Foreskin fibroblast (primary cell): ENCODE measurements at places on chromosomes 4 and X.

DNA sequence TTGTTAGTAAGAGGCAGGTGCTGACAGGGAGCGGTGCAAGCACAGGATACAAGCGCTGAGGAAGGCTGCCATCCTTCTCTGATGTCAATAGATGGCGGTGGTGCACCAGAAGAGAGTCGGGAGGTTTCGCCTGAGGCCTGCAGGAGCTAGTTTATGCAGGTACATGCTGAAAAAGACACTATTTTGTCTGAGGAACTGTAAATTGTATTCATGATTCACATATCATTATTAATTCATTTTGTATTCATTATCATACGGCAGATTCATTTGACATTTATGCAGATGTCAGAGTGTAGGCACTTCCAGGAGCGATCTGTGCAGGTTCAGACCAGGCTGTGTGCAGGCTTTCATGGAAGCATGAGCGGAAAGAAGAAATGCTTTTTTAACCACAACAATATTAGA, 824.0 kb downstream of the STIM2 start:
- DNase-seq, result no peak

- no peak for DNase-seq
Measured at GRCh38 chr4:136823020-136823419, 709.3 kb downstream of the PCDH18 start.

DNA sequence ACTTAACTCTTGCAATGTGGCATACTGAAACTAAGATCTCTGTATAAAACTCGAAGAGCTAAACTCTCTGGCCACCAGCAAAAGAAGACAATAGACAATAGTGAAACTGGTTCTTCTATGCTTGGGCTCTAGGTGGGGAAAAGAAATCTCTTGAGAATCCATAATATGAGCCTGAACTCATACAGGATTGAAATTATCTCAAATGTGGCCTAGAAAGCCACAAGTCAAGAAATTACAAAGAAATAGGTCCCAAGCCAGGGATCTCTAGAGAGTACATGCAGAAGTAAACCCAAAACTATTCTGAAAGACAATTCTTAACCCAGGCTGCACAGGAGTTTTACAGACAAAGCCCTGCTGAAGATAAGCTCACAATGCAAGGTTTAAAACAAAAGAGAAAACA, 127.4 kb downstream of the ANAPC10 start:
- DNase-seq, result no peak

DNA sequence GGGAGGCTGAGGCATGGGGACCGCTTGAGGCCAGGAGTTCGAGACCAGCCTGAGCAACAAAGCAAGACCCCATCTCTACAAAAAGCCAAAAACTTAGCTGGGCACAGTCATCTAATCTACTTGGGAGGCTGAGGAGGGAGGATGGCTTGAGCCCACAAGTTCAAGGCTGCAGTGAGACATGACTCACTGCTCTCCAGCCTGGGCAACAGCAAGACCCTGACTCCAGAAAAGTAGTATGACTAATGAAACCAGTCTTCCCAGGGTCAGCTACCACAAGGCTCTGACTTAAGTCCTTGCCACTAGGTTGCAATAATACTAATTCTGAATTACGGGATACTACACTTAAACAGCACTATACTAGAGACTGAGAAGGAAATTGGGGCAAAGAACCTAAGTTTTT, 33.1 kb downstream of the ERVMER34-1 start:
- peak; percentile 47 for DNase-seq

DNA sequence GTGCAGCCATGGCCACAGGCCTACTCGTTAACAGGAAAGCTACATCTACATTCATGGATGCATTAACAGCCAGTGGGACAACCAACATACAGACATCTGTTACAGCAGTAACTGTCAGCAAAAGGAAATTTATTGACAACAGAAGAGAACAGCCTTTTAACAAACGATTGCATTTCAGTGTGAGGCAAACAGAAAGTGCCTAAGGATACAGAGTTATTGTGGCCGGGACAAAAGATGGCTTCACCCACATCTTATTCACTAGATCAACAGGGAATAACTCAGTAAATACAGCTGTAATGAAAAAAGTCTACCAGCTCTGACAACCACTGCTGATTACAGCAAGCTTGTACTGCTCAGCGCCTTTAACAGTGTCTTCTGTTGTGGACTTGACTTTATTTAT, 61.5 kb upstream of the TBL1X start:
- no peak for DNase-seq
